ENCODE measurements at places on chromosomes 11 and 22.

GRCh38 chr11:45233804-45234170 is 52.4 kb downstream of the SYT13 start:
- DNase-seq: no peak

DNA sequence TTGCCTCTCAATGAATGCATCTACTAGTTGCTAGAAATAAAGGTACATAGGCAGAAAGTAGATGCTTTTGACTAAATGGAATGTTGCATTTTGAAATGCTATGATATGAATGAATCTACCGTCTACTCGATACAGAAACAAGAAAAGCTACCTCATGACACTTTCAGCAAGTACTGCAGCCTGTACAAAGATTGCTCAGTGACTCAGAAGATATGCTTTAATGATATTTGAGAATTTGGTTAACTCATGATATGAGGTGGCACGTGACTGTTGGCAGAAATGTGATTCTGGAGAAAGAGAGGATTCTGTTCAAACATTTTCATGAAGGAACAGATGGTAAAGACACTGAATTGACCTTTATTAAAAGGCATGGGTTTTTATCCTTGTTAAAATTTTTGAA is 76.0 kb downstream of the HSD17B12 start:
- no peak for DNase-seq

DNA sequence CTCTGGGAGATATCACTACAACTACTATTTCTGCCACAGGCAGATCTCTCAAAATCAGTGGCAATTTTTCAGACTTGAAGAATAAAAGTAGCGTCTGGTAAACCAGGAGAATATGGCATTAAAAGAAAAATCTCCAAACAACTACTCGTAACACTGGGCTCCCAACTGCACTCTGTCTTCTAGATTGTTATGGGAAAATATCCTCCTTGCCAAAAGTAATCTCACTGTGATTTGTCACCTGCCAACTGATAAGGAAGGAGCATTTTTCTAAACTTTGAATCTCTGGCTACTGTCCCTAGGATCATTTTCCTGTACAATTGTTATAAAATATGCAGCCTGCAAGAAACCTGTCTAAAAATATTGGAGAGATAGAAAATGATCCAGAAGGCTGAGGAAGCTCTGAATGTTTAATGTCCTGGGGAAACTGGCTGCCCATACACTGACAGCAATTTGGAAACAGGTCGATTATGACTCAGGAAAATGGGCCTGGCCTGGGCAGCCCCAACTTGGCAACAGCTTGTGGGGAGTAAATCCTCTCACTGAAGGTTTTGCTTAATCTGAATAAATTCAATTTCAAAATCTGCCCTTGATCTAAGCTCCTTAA is 90.5 kb upstream of the DBX1 start:
- DNase-seq: no peak

GRCh38 chr11:404551-405264 is 10.1 kb downstream of the SIGIRR start:
- DNase-seq: no peak

DNA sequence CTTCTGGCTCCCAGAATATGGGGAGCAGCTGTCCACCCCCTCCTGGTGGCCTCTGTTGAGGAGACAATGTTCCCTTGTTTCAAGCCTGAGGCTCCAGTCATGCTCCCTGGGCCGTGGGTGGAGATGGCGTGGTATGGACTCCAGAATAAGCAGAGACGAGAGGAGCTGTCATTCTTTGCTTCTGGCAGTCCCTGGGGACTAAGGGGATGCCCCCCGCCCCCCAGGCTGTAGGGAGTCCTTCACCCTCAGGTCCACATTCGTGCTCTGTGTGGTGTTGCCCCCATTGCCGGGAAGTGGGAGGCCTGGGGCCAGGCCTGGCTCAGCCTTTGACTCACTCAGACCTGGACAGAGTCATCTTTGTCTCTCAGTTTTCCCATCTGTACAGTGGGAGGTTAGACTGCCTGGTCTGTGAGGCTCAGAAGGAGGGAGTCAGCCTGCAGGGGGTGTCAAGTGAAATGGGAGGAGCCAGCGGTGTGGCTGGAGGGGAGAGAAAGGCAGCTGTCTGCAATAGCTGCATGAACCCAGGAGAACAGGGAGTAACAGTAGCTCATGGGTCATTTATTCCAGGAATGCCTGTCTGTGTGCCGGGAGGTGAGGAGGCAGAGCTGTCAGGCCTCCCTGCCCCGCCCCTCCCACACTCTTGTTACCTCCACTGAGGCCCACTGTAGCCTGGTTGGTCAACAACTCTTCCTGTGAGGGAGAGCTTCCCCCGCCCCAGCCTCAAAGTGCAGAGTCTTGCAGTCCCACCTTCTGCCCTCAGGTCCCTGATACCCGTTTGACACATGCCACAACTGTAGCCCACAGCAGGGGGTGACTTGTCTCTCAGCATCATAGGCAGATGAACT is 6.3 kb downstream of the ARHGEF17 start:
- no peak for DNase-seq

DNA sequence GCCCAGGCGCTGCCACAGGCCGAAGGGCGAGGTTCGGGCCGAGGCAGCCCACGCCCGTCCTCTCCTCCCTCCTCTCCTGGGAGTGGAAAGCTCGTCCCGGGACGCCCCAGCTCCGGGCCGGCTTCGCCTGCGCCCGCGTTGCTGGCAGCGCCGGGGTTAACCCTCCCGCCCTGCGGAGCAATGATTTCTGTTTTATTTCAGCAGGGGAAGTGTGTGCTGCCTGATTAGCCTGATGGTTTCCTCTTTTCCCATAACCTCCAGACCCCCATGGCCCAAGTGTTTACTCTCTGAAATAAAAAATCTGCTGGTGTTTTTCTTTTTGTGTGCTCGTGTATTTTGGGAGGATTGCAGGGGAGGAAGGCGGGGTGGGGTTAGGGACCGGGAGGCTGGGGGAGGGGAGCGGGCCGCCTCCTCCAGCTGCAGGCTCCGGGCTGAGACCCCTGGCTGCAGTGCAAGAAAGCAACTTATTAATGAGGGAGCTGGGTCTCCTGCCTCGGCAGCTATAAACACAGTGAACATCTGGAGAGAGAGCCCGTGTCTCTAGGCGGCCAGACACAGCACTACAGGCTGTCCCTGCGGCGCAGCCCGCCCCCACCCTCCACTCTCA is 38.6 kb downstream of the ETS1 start:
- DNase-seq: no peak

- no peak for DNase-seq
These were observed 107.7 kb upstream of the DDI1 start for GRCh38 chr11:103928802-103929161.

- DNase-seq: no peak
These were observed 34.2 kb downstream of the SYT7 start for GRCh38 chr11:61546663-61547062.

DNA sequence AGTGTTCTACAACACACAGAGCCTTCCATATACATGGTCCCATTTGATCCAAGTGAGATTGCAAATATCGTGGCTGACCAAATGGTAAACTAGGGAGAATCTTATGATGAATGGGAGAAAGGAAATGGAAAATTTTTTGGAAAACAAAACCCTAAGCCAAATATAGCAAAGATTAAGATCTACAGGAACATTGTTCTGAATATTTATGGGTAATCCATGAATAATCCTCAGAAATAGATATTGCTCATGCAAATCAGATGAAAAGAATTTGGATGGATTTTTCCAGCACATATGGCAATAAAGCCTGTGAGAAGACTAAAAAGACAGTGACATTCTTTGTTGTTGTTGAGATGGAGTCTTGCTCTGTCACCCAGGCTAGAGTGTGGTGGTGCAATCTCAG is 21.7 kb upstream of the PRDM10 start:
- no peak for DNase-seq

DNA sequence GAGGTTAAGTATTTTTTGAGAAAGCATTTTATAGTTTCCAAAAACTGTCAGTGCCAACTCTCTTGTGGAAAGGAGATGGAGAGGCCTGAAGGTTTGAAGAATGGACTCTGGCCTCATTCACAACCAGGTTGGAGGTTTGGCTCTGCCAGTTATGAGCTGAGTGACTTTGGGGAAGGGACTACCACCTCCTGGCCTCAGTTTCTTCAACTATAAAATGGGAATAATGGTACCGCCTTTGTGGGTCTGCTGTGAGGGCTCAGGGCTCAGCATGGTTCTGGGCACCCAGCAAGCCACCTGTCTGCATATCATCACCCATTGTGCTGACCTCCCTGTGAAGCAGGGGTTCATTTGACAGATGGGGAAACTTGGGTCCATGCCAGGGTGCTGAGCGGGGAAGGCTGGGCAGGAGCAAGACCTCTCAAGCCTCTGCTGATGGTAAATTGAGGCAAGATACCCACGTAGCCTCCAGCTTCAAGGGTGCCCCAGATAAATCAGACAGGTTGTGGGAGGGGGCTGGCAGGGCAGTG is 3.5 kb upstream of the LIF start:
- no peak for DNase-seq

DNA sequence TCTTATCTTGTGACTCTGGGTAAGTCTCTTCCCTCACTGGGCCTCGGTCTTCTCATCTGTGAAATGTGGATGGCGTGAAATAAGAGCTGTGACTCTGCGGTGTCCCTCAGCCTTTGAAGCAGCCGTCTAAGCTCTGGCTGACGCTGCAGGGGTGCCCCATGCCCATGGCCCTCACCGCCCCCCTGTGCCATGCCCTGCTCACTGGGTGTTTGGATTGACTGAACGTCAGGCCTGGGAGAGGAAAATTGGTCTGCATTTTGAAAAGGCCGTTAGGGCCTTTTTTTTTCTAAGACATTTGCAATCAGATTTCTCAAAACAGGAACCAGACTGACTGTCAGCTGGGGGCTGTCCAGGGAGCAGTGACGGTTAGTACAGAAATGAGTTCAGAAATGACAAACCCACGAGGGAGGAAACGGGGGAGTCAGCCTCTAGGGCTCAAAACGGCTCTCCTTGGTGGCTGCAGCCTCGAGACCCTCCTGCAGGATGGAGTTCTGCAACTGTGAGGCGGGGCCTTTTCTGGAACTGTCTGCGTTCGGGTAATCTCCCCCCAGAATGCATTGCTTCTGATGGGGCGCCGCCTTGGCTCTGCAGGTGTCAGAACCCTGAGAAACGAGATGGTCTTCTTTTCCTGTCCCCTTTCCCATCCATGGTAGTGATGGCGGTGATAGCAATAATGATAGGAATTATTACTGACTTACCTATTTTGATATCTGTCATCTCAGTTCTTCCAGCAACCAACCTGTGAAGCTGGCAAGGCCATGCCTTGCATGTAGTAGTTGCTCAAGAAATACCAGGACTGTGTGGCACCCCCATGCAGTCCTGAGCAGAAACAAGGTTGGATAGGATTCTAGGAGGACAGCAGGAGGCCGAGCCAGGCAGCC is 2.0 kb downstream of the GRK2 start:
- DNase-seq: no peak

GRCh38 chr11:39810358-39810757 is 1649.1 kb downstream of the LRRC4C start:
- DNase-seq: no peak

DNA sequence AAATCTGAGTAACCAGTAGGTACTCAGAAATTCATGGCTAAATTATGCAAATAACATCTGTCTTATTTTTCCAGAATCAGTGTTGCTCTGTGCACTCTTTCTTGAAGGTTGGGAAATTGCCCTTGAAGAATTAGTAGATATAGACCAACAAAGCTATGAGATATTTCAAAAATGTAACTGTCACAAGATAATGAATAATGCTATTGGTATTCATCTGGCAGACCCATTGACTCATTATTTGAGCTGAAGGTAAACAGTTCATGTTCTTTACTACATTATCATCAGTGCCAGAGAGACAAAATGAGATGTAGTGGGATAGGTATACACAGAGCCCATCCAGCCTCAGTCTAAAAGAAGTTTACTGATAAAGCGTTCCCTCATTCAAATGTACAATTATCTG is 274.7 kb downstream of the CASP12 start:
- DNase-seq: no peak

- no peak for DNase-seq
These were observed 9.5 kb downstream of the SYT7 start for GRCh38 chr11:61571337-61571736.

DNA sequence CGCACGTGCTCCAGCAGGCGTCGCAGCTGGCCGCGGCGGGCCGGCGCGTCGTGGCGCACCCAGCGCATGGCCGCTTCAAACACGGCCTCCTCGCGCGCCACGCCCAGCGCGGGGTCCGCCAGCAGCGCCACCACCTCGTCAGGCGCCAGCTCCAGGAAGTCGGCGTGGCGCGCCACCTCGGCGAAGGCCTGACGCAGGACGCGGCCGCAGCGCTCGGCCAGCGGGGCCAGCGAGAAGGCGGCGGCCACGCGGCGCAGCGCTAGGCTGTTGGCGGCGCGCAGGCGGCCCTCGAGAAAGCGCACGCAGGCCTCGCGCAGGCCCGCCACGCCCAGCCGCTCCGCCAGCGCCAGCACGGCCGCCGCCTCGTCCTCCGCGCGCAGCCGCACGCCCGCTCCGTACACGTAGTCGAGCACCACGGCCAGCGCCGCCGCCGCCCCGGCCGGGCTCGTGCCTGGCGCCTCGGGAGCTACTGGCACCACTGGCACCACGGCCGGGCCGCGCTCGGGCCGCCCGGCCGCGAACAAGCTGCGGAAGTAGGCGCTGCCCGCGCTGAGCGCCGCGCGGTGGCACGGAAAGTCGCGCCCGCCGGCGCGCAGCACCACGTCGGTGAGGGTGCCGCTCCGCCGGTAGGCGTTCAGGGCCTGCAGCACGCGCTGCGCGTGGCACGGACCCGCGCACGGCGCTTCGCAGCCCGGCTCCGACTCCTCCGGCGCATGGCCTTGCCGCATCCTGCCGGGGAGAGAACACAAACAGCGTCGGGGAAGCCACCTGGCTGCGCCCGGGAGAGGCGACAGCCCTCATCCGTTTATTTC is 2.9 kb downstream of the KLHL35 start:
- peak; percentile 58 for DNase-seq

GRCh38 chr11:107263844-107264563 is 193.6 kb downstream of the CWF19L2 start:
- DNase-seq: no peak

- no peak for DNase-seq
These were observed 6.5 kb upstream of the MFNG start for GRCh38 chr22:37492428-37493344.

- DNase-seq: no peak
These were observed 278.1 kb downstream of the SWAP70 start for GRCh38 chr11:9941991-9942390.

- DNase-seq: no peak
These were observed 11.2 kb downstream of the KCNQ1OT1 start for GRCh38 chr11:2688381-2689231.

DNA sequence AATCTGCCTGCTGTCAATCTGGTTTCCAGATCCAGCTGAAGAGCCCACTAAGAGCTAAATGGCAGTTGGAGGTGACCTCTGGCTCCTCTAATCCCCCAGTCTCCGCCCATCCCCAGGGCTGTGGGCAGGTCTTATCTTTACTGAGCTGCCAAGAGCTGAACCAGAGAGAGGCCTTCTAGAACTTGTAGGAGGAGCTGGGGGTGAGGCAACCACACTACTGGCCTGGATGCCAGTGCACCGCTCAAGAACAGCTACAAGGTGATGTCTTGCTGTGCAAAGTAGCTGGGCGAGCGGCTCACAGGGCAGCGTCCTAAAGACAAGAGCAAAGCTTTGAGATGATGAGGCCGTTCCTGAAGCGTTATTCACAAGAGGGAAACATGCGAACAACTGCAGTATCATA is 374.6 kb downstream of the CTTN start:
- no peak for DNase-seq

GRCh38 chr22:25883482-25884033 is 141.6 kb downstream of the MYO18B start:
- DNase-seq: no peak
